ENCODE measurements at places on chromosomes 3 and 15.

DNA sequence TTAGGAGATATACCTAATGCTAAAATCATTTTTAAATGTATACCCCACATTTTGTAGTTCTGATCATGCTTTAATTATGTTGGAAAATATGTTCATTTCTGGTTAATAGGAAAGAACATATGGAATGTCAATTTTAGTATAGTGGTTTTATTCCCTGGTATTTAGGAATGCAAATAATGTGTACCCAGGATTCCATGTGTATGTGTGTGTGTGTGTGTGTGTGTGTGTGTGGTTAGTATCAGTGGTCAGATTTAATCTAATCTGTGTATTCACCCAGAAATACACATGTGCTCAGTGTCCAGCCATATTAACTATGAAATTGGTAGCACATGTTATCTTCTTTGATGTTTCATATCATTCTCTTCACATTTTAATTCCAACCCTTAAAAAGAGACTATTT lies 233.5 kb upstream of the DCBLD2 start:
- DNase-seq, result no peak

- no peak for DNase-seq
Measured at GRCh38 chr3:175214216-175214615, 355.1 kb downstream of the NAALADL2 start.

DNA sequence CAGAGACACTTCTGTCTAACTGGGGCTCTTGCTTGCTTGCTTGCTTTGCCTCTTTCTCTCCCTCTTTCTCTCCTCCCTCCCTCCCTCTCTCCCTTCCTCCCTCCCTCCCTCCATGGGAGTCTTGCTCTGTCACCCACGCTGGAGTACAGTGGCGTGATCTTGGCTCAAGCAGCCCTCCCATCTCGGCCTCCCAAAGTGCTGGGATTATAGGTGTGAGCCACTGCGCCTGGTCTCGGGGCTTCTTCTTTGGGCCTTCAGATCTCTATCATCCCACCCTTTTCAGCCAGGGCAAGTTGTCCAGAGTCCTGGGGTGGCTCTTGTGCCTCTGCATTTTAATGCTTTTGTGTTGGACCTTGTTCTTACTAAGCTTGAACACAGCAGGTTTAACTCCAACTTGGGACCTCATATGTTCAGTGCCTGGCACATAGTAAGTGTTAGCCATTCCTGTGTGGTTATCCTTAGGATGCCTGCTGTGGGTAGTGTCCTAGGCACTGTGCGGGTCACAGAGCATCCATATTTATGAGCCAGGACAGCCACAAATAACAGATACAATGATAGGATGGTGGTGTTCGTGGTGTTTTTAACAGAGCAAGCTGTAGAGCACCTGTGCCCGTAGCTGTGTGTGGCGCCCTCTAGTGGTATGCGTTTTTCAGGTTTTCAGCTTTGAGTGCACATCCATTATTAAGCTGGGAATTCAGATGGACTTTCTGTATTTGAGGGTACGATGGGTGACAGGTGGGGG lies 75.1 kb downstream of the CCK start:
- no peak for DNase-seq

- DNase-seq, result no peak
Measured at GRCh38 chr15:83477172-83477807, 30.1 kb downstream of the SH3GL3 start.
